Panc1 (cell line): ENCODE measurements at places on chromosomes 2 and 18. TPM values are rescaled to one million over a fixed set of nuclear protein-coding genes. Genes with fewer than 3 reads are reported as not detected.

DNA sequence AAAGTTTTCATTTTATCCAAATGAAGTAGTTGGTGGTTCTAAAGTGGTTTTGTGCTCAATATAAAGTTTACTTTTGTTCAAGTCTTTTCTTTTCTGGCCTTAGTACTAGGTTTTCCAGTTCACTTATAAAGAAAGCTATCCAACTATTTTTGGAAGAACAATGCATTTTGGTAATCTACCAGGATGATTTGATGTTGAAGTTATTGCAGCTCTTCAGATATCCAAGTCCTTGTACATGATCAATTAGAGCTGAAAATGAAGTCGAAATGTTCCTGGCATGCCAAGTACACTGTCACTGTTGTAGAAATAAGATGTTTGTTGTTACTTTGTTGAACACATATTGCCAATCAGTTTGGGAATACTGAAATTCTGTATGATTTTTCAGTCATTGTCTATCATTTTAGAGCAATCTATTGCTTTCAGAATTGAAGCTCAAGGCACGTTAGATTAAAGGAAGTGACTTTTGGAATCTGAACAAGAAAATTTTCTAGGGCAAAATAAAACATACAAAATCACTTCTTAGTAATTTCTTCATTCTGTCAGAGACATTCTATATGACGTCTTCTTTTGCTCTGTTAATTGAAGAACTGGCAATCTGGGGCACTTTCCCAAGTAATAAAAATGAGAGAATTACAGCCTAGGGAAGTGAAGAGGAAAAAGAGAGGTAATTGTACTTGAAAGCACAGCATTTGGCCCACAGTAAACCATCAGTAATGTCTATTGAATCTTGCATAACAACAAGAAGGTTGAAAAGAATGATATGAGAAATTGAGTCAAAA, 232.3 kb downstream of the MREG start:
- DNase-seq = no peak

FSHR gene
- not detected for total RNA-seq

DNA sequence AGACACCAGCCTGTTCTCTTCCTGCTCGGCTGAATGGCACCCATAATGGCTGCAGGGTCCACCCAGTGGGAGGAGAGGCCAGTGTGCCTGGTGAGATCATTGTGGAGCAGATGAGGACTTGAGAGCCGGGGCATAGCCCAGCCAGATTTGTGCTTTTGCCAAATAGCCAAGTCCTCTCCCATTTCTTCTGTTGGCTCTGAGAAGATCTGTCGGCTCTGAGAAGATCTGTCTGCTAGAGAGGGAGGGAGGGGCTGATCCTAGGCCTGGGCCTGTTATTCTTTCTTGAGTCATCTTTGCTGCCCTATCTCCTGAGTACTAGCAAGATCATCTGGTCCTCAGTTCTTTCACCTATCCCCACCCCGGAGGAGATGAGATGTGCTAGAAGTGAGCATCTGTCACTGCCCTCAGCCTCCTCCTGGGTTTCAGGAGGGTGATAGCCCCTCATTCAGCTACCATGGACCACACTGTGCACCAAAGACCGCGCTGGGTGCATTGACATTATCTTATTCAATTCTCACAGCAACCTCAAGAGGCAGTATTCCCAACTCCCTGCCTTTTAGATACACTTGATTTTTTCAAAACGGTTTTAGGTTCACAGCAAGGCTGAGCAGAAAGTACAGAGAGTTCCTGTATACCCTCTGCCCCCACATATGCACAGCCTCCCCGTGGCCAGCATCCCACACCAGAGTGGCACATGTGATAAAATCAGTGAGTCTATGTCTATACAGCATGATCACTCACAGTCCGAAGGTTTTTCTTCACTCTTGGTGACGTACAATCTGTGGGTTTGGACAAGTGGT, 98.6 kb downstream of the CAPN13 start:
- DNase-seq = no peak

SERPINB2 gene
- total RNA-seq = not detected

TUBA4A gene
- 12.9 TPM for total RNA-seq

DNA sequence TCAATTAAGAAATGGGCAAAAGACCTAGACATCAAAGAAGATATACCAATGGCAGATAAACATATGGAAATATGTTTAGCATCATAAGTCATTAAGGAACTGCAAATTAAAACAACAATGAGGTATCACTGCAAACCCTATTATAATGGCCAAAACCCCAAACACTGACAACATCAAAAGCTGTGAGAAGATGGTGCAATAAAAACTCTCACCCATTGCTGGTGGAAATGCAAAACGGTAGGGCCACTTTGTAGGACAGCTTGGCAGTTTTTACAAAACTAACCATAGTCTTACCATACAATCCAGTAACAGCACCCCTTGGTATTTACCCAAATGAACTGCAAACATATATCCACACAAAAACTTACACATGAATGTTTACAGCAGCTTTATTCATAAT, 213.1 kb downstream of the UBE2E3 start:
- no peak for DNase-seq

SMYD1 gene
- total RNA-seq = not detected

- DNase-seq = no peak
Observed at GRCh38 chr2:36564377-36564930, 33.5 kb downstream of the FEZ2 start.

DNA sequence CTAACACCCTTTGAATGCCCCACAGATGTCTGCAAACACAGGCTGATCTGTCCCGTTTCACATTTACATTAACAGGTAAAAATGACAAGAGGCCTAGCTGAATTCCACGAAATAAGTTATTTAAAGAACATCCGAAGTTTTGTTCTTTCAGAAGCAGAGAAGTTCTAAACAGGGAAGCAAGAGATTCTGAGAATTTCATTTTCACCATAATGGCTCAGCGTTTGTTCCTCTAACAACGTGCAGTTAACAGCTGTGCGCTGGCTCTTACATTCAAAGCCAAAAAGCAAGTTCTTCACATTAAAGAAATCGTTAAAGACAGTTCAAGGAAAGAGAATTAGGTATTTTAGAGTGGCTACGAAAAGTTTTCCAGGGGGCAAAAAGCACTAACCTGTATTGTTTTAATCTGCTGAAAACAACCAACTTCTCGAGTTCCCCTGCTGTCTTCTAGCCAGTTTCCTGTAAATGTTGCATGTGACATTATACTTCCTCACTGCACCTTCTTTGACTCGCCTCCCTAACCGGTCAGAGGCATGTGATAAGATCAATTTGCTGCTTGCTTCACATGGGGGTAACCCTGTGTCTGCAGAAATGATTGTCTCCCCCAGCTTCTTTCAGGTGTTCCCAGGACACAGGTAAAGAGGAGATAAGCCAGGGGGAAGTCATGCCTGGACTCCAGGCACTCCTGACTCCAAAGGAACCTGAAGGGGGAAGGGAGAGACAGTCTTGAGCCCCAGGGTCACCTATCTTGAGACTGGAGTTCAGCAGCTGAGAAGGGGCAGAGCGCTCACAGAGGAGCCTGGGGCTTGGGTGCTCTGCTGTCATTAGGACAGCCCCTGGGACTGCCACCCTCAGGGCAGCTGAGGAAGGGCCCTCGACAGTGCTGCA, 36.8 kb upstream of the WIPF1 start:
- no peak for DNase-seq

- DNase-seq = no peak
Observed at GRCh38 chr2:57429831-57430230, 616.8 kb upstream of the VRK2 start.

MAP2 gene
- 44.9 TPM for total RNA-seq

ATP6V1B1 gene
- total RNA-seq = 0.18 TPM

- no peak for DNase-seq
Observed at GRCh38 chr18:62651276-62652056, 63.9 kb upstream of the PHLPP1 start.

UGT1A8 gene
- 0.15 TPM for total RNA-seq

DNA sequence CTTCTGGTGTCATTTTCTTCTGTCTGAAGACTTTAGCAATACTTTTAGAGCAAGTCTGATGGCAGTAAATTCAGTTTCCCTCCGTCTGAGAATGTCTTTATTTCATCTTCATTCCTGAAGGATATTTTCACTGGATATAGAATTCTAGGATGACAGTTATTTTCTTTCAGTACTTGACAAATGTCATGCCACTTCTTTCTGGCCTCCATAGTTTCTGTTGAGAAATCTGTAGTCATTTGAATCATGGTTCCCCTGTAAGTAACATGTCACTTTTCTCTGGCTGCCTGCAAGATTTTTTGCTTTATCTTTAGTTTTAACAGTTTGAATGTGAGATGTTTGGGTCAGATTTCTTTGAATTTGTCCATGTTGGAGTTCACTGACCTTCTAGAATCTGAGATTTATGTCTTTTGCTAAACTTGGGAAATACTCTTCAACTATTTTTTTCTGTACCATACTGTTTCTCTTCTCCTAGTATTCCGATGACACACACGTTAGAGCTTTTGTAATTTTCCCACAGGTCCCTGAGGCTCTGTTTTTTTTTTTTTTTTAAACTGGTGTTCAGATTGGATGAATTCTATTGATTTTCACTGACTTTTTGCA, 30.2 kb downstream of the RMND5A start:
- no peak for DNase-seq

GPC1 gene
- 88.7 TPM for total RNA-seq

DNA sequence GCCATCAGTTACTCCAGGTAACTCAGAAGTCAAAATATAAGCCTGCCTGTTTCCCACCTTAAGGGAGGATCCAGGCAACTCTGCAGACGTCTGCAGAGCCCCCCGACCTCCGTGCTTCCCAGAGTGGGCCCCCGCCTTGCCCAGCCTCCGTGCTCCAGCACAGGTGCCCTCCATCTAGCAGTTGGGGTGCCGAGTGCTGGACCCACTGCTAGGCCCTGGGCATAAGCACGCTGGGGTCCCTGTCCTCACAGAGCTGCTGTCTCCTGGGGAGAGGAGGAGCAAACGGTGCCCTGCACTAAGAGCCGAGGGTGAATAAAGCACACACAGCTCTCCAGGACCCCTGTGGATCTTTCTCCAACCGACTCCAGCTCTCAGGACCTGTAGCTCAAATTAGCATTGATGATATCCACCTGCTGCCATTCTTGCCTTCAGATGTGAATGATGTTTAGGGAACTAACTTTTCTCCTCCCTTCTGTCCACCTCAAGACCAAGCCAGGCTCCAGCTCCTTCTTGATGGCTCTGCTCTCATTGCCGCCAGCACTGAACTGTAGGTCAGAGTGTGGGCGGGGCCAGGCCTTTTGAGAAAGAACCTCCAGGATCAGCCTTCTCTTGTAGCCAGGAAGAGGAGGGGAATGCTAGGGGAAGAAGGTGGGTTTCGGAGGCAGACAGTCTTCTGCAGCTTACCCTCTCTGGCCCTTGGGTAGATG, 121.2 kb downstream of the SMAD7 start:
- DNase-seq = no peak

ADD2 gene
- 0.26 TPM for total RNA-seq

FBXO36 gene
- total RNA-seq = 3.9 TPM

PIEZO2 gene
- 0.57 TPM for total RNA-seq

GRCh38 chr2:100270381-100271146, 51.7 kb downstream of the LONRF2 start:
- DNase-seq = no peak

SYT4 gene
- total RNA-seq = not detected

DNA sequence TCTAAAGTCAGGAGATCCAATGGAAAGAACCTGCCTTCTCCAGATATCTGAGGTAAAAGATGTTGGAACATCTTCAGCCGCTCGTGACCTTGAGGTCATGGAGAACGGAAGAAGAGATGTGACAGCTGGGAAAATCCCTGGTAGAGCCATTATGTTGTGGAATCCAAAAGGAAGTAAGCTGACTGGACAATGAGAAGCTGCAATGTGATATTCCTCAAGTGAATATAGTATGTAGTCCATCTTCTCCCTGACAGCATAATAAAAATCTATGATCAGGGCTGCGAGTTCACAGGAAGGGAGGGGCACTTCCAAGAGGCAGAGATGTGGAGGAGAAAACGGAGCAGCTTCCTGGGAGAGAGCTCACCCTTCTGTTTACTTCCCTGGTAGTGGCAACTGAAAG, 201.0 kb upstream of the SP5 start:
- DNase-seq = no peak

DNA sequence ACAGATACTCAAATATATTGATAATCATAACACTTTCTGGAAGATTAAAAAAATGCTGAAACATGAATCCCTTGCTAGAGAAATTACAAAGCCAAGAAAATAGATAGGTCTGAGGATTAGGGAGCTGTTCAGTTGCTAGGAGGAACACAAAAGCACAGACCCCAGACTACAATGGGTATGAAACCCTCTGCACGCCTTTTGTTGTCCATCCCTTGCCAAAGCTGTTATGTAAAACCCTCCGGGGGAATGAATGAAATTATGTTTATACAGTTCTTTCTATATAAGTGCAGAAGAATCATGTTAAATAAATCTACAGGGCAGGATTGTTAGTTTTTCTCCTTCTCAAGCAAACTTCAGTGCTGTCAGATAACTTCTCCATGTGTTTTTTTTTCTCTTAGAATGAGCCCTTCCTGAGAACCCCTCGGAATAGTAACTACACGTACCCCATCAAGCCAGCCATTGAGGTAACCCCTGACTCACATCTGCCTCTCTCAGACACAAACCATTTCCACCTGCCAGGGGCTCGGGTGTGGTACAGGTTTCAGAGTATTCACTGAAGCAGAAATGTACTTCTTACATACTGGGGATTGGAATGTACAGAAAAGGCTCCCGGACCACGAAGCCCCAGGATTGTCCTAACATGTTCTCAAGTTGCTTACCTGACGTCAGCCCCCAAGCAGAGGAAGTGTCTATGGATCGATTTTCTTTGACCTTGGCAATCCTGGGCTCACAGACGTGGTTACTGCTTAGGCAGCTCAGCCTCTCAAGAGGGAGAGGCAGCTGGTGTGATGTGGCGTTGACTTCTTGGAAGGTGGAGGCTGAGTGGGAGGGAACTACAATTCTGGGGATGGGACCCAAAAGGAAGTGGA, 118.0 kb downstream of the PLB1 start:
- no peak for DNase-seq

DNA sequence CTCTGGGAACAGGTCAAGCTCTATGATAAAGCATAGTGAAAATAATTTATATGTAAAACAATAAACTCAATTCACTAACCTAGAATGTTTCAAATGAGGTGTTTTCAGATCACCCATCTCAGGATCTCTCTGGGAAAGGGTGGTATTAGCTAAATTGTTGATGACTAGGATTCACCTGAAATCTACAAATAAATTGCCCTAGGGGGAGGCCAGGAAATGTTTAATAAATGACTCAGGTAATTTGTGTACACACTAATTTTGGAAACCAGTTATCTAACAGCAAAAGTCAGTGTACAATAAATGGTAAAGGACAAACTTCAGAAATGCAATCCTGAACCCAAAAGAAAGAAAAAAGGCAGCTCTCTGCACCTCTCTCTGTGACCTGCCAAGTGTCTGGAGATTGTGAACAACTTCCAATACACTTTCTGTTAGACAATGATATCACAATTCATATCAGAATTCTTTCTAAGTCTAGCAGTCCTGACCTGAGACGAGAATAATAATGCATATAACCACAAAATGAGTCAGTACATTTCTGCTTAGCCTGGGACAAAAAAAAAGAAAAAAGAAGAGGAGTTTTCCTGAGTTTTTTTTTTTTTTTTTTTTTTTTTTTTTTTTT, 760.0 kb downstream of the EPHA4 start:
- DNase-seq = no peak

GRCh38 chr2:134836986-134837385, 1.4 kb upstream of the ACMSD start:
- no peak for DNase-seq

GRCh38 chr2:85886590-85886989, 2.2 kb downstream of the ST3GAL5 start:
- DNase-seq = no peak

GRCh38 chr2:200225951-200226350, 80.5 kb upstream of the SPATS2L start:
- DNase-seq = no peak

- no peak for DNase-seq
Observed at GRCh38 chr2:63667132-63667700, 78.5 kb downstream of the MDH1 start.

VIL1 gene
- total RNA-seq = 0.18 TPM

- DNase-seq = no peak
Observed at GRCh38 chr2:49935449-49935848, 781.1 kb upstream of the FSHR start.
